ENCODE measurements at places on chromosomes 3 and 15.

- no peak for DNase-seq
Measured at GRCh38 chr3:10504171-10505049, 976 bp downstream of the ATP2B2 start.

GRCh38 chr15:82640672-82641071 lies 6.5 kb downstream of the CPEB1 start:
- DNase-seq = no peak

DNA sequence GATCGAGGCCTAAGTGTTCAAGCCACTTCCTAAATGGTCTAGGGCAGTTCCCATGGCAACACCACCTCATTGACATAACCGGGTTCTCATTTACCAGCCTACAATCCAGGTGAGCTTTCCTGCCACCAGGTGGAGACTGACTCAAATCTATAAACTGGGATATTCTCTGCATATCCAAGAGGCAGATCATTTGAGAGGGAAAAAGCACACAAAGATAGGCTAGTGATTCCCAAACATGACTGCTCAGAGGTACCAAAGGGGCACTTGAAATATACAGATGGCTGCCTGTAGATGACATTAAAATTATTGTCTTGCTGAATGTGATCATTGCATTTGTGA lies 141.3 kb upstream of the PROK2 start:
- DNase-seq = no peak

DNA sequence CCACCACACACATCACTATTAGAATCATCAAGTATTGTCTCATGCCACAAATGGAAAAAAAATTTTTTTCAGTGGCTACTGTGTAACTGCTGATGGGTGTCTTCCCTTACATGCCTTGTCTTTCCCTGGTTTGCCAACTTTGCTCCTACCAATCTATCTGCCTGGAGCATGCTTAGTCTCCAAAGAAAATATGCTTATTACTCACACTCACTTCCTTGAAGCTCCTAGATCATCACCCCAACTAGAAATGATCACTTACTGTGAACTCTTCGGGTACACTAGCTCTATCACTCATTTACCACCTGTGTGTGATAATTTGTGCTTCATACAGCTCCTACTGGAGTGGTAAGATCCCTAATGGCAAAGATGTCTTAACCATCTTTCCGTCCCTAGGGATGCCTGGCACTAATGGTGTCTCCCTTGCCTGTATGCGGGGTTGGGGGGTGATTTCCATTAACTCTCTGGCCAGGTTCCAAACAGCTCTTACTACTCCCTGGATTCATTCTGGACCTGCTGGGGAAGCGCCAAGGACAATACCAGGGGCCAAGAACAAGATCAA lies 799 bp downstream of the VPS33B start:
- DNase-seq = no peak

DNA sequence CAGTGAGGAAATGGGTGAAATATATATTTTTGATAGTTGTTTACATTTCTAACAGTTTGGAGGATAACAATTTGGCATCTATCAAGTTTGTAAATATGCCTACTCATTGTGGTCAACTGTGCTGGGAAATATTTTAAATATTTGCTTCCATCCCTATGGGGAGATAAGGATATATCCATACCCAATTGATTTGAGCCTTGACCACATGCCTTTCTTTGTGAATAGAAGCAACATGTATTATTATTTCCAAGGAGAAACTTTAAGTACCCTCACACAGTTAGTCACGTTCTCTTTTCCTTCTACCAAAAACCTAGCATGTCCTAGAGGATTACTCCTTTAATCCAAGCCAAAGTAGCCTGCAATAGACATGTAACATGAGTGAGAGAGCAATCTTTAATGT lies 245.4 kb upstream of the CBLB start:
- DNase-seq = no peak

- DNase-seq = no peak
Measured at GRCh38 chr3:47348411-47349154, 32.2 kb upstream of the PTPN23 start.

GRCh38 chr3:10758304-10759037 lies 57.6 kb upstream of the SLC6A11 start:
- no peak for DNase-seq

GRCh38 chr3:40387001-40387894 lies at the start of gene ENTPD3:
TSS of gene ENTPD3 (plus strand) at chr3:40387184. CDS start at chr3:40388058, 874 bp downstream.
- no peak for DNase-seq

Measured in cerebellar nuclear complex (tissue), 1 donor.